Stimulated activated CD4-positive, alpha-beta T cell treated with anti-CD3 and anti-CD28 coated beads, Interleukin-12 subunit alpha, Interleukin-12 subunit beta, amount 100 ng/mL, for 24 hours (primary cell): ENCODE measurements at places on chromosomes 12 and 14.

DNA sequence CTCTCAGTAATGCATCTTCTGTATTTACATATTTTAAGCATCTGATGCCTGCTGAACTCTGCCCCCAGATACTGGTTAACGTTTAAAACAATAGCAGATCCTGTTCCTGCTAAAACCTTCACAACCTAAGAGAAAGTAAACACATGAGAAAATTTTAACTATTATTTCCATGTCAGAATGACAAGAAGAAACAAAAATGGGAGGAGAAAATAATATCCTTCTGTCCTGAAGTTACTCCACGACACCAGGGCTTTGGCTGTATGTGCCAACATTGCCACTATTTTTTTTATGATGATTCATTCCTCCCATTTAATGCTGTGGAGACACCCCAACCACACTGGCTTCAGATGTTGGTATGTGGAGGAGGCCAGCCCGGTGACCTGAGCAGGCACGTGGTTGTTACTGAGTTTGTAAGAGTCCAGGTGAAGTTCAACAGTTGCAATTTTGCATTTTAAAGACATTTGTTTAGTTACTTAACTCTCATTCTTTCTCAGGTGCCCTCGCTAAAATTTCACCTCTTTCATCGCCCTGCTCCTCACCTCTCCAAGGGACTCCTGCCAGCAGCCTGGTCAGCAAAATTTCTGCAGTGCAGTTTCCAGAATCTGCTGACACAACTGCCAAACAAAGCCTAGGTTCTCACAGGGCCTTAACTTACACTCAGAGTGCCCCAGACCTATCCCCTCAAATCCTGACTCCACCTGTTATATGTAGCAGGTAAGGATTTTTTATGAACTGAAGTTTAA lies 65.5 kb upstream of the SLCO1C1 start:
- no peak for DNase-seq

DNA sequence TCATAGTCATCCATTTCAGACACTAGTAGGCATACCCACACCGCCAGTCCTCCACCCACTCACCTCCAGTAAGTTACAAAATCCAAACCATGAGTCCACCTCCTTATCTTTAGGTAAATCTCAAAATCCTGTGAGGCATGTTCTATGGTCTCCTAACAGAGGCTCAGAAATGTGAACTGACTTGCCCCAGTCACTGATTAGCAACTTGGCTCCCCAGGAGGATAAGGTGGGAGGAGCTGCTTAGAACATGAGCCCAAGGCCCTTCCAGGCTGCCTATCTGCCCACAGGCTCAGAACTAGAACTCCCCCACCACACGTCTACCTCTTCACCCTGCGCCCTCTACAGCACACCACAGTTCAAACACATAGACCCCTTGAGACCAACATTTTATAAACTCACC lies 19.9 kb downstream of the SETD3 start:
- no peak for DNase-seq

DNA sequence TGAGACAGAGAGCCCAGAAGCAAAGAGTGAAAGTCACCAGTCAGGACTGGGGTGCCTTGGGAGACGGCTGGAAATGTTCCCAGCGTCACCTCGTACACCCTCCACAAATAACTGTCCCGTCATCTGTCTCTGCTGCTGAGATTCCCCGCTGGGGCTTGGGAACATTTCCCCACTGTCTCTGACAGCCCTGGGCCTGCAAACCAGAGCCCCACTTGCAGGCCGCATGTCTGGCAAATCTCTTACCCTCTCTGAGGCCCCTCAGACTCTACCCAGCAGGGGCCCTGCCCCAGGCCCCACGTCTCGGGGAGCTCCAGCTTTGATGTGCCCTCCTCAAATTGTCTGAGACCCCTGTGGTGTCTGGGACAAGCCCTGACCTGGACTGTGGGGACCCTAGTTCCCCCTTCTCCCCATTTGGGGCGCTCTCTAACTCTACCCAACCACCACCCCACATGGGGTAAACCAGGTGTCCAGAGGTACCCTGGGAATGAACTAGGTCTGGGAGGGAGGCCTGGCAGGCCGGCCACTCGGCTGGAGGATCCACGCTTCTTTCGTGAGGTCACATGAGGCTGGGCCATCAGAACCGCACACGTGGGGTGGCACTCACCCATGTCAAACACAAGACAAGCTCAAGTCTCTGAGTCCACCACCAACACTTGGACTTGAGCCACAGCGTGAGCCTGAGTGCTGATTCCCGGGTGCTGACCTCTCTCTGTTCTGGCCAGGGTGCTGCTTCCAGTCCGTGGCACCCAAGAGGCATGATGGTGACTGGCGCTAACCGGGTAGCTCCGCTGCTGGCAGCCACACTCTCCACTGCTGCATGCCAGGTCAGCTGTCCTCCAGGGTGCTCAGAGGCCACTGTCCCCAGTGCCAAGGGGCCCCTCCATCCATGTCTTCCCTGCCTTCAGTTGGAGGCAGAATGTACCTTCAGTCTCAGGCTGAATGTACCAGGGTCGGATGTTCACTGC lies 59.8 kb downstream of the DIO3 start:
- DNase-seq, result no peak

GRCh38 chr12:71135812-71136176 lies 22.0 kb downstream of the TSPAN8 start:
- no peak for DNase-seq

GRCh38 chr14:68476212-68477109 lies 316.4 kb downstream of the ZFP36L1 start:
- no peak for DNase-seq

DNA sequence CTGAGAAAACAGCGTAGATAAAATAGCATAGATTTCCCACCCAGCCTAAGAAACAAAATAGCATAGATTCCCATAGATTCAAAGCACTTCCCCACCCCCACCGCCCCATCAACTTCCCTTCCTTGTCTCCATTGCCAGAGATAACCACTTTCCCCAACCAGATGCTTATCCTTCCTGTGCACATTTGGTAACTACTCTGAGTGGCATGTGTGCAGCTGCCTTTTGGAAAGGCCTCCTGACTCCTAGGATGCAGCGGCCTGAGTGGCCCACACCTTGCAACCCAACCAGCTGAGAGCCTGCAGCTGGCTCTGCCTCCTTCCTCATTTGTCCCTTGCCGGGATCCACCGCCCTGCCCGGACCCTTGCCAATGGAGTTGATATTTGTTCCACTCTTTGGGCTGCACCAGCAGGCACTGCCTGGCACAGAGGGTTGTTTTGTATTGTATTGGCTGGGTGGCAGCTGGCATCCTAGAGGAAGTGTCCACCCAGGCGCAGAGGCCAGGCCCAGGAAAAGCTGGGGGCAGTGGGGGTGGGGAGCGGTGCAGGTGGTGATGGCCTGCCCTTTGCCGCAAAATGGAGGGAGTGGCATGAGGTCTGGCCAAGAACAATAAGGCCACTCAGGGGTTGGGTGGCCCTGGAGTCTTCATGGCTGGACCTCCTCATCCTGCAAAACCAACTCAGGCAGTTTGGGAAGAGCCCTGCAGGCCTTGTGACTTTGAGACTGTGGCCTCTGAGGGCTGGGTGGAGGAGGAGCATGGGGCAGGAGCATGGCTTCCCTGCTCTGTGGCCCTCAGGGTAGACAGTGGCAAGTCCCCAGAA lies 4.9 kb downstream of the SLC48A1 start:
- DNase-seq, result no peak

GRCh38 chr12:24840046-24840800 lies 108.7 kb downstream of the BCAT1 start:
- no peak for DNase-seq

- DNase-seq, result no peak
Measured at GRCh38 chr14:20428010-20428365, 8.0 kb downstream of the KLHL33 start.

- no peak for DNase-seq
Measured at GRCh38 chr12:66733321-66733720, 54.4 kb upstream of the GRIP1 start.

DNA sequence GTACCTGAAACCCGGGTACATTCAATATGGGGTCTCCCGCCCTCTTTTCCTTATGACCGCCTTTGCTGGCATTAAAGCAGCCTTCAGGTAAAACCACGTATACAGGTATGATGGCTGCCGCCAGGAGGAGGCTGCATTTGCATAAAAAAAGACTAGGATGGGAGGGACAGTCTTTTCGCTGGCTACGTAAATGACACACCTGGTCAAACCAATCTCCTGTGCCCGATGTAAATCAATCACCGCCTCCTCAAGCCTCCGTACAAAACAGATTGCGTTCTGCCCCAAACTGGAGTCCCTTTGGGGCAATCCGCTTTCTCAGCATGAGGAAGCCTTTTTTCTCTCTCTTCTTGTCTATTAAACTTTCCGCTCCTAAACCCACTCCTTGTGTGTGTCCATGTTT lies 8.1 kb upstream of the ALDH1L2 start:
- no peak for DNase-seq

GRCh38 chr14:95547272-95547625 lies 12.4 kb downstream of the GLRX5 start:
- DNase-seq, result no peak

DNA sequence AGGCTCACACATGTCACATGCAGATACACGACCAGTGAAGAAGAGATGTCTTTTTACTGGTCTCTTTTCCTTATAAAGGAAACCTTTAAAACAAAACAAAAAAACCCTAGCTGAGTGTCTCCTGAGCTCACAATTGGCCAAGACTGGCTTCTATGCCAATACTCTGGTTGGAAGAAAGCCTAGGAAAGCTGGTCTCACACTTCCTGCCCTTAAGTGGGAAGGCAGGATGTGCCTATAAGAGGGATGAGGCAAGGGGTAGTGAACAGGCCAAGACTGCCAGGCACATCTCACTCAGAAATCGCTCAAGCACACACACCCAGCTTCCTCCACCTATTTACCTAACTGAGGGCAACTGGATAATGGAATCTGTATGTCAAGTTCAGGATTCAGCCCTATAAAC lies 50.0 kb downstream of the SOCS2 start:
- DNase-seq, result no peak
